ENCODE measurements at places on chromosomes 5 and 9.

DNA sequence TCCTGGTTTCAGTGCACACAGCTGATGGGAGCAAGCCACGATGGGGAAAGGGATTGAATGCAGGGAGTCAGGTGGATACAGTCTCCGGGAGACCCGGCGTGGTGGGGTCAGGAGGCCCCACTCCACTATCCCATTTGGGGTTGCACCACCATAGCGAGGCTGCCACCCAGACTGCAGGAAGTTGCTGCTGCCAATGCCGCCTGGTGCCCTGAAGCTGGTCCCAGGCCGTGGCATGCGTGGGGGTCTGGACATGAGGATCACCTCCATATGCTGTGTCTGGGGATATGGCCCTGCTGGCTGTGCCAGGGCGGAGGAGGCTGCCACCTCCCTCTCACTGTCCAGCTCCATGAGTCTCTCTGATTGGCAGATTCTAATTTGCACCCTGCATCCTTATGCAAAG is 45.3 kb downstream of the COL5A1 start:
- no peak for DNase-seq

DNA sequence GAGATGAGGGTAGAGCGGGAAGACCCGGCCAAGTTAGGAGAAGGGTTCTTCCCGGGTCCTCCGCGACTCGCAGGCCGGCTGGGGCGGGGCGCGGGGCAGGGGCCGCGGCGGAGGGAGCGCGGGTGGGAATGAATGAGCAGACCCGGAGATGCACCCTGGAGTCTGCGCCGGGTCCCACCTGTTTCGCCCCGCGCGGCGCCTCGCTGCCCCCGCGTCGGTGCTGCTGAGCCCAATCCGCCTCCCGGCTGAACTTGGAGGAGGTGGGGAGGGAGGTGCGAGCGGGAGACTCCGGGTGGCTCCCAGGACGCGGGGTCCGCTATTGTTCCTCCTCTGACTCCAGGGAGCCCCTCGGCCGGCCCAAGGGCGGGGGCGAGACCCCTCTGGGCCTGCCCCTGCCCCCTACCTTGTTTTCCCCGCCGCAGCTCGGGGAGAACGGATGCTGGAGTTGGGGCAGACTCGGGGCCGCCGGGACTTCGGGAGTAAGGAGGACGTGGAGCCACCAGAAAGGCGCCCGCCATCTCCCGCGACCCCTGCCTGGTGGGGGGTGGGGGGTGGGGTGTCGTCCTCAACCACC is 659 bp downstream of the RAI14 start:
- DNase-seq = no peak

DNA sequence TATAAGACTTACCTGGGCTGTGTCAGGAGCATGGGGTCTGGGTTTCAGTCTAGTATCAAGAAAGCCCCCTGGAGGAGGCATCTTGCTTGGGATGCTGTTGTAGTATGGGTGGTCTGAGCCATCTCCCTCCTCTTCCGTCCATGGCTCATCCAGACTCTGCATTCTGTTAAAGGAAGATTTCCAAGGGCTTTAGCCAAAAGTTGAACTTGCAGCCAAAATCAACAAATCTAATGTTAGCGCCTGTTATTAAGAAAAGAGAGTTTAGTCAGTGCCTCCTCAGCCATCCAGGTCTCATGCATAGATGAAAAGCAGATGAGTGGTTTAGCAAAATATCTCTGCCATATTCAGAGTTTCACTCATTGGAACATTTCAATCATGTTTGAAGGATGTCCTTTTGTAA is 55.6 kb downstream of the S1PR3 start:
- DNase-seq = no peak

GRCh38 chr9:132804576-132805295 is 73.3 kb downstream of the AK8 start:
- DNase-seq = no peak

- DNase-seq = no peak
Observed at GRCh38 chr5:65818592-65818991, 96.6 kb downstream of the NLN start.

DNA sequence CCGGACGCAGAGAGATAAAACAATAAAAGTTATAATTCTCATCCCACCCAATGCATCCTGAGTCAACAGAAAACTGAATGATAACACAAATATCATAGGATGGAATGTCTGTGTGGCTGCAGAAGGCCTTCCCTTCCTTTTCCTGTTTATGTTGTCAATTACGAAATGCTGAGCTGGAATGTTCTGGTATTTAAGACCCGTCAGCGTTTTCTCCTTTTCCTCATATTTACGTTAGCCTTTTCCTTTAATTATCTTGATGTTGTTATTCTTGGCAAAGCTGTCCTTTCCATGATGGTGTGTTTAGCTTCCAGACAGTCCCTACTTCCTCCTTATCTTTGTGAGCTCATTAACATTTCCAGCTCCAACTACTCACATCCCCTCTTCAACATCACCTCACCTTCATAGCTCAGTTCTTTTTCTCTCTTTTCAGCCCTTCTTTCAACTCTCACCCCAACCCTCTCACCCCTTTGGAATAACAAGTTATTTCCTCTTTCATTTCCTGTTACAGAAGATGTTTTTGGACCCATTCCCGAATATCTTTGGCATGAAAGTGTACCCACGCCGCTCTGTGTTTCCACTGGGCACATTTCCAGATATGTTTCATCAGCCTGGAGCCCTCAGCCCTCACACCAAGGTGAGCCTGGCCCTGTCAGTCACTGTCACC is 221.6 kb downstream of the NR2F1-AS1 start:
- no peak for DNase-seq

GRCh38 chr9:122307925-122308324 is 43.2 kb downstream of the MRRF start:
- DNase-seq = no peak

DNA sequence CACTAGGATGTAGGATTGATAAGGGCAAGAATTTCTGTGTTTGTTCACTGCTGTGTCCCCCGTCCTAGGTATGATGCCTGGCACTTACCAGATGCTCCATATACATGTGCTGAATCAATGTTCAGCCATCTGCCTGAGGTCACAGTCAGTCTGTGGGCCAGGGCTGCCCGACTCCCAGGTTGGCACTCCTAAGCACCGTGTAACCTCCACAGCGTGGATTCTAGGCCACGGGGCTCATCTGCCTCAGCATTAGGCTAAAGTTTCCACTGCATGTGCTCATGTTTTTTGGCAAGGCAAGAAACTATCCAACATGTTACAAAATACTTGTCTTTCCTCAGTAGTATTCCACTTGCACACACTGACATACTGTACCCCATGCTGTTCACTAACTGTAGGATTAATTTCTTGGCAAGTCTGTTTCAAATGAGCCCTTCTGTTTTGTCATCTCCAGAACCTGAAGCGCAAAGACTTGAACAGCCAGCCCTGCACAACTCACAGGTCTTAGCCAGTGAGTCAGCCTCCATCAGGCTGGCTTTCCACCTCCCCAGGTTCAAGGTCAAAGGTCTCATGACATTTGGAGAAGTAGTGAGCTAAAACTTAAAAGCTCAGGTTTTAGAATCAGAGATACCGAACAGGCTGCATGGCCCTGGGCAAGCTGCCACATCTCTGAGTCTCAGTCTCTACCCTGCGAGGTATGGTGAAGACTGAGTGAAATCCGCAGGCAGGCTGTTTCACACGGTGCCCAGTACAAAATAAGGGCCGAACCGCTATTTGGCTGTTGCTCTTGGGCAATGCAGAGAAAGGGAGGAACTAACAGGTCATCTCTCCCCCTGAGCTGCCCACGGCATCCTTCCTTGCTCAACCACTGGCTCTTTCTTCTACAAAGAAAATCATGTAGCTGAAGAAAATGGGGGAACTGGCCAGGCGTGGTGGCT is 7.2 kb downstream of the TOR1A start:
- no peak for DNase-seq

GRCh38 chr5:161274951-161275350 is 271.6 kb downstream of the GABRB2 start:
- no peak for DNase-seq

DNA sequence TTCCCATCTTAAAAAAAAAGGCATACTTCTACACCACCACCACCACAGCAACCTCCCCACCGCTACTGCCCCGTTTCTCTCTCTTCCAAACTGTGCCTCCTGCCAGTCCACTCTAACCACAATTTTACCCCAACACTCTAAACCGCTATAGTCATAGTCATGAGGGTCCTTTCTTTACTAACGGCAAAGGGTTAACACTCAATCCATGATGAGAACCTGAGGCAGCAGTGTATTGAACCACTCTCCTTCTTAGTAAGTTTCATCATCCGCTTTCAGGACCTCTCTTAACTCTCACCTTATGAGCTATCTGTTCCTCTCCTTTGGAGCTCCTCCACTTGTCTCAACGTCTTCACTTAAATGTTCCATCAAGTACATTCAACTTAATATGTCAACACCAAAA is 34.0 kb downstream of the IDNK start:
- DNase-seq = no peak

GRCh38 chr9:91935066-91935749 is 14.8 kb downstream of the ROR2 start:
- no peak for DNase-seq

GRCh38 chr5:137710086-137710485 is 25.8 kb downstream of the KLHL3 start:
- DNase-seq = no peak

DNA sequence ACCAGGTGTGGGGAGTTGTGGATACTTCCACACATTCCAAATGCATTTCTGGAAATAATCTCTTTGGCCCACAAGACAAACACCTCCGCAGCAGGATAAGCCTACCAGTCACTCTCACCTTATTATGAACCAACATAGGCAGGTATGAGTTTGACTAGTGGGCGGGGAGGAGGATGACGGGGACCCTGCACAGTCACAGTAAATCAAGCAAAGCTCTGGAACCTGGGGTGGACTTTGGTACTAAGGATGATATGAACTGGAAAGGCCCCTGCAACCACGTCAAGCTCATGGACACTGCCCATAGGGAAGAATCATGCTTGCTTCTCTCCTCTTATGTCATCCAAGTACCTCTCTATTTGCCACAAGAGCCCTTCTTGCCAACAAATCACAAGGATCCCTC is 259.4 kb downstream of the HSPA4 start:
- no peak for DNase-seq

- DNase-seq = no peak
Observed at GRCh38 chr5:113057557-113057984, 81.0 kb downstream of the DCP2 start.

DNA sequence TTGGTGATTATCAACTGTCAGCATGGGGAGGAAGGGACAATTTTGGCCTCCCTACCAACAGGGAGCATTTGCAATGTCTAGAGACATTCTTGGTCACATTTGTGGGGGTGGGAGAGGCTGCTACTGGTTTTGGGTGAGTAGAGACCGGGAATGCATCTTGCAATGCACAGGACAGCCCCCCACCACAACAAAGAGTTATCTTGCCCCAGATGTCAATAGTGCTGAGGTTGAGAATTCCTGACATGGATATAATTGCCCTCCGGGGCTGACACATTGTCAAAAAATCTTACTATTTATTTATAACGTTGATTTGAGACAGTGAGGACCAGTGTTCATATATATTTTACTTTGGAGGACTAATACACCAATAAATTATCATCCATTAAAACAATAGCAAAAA is 316.1 kb downstream of the PSAT1 start:
- no peak for DNase-seq

GRCh38 chr5:174504266-174504726 is 220.1 kb upstream of the MSX2 start:
- DNase-seq = no peak

DNA sequence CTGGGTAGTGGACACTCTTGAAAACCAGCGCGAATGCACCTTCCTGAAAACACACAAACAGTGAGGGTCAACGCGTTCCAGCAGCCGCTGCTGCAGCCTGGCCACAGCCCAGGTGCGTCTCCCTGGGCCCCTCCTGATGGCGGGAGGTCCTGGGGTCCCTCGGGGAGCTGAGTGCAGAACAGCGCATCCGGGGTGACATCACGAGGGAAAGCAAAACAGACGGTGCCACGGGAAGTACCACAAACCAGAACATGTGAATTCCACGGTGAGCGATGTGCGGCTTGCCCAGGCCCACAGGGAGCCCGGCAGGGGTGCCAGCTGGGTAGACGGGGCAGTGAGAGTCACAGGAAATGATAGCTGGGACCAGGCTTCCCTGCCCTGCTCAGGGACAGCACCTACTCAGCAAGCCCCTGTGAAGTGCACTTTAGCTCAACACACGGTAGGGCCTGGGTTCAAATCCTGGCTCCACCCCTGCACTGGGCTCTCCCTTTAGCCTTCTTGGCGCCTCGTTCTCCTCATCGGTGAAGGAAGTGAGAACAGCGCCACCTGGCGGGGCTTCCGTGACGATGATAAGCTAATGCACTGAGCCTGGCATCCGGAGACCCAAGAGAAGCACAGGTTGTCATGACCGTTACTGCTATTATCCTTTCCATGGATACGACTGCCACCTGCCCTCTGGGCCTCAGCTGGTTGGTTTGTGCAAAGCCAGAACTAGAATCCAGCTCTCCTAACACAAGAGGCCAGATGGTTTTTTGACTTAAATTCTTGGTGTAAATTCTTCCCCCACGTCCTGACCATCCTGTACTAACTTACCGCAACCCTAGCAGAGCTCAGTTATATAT is 24.6 kb downstream of the GFPT2 start:
- peak; percentile 74 for DNase-seq

GRCh38 chr5:100026606-100027005 is 508.6 kb upstream of the FAM174A start:
- DNase-seq = no peak

- no peak for DNase-seq
Observed at GRCh38 chr5:42842921-42843641, 31.4 kb upstream of the SELENOP start.

DNA sequence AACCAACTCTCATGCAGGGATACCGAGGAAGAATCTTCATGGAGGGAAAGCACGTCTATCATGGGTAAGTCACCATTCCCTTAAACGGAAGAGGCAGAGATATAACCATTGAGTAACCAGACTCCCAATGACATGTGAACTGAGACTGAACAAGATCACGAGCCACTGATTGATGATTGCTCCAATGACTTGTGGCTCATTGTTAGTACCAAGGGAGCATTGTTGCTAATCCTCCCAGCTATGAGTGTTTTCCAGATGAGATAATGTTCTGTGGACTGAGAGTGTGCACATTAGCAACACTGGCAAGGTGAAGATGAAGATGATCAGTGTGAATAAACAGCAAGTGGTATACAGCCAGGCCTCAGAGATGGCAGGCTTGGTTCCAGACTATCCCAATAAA is 219.2 kb upstream of the MAP3K1 start:
- no peak for DNase-seq

GRCh38 chr5:93360436-93361088 is 220.5 kb downstream of the NR2F1-AS1 start:
- no peak for DNase-seq

DNA sequence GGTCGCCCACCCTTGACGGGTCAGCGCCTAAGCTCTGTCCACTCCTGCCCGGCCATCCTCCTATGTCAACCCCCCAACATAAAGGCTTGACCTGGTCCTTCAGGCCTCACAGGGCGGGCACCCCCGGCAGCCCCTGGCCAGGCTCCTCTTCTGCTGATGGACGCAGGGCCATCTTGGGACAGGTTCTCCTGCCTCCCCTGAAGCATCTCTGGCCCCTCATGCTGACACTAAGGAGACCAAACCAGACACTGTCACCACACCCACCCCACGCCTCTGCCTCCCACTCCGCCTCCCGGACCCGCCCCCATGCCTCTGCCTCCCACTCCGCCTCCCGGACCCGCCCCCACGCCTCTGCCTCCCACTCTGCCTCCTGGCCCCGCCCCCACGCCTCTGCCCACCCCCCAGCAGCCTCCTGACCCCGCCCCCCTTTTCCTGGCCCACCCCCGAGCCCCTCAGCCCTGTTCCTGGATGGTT is 6.8 kb downstream of the OBP2A start:
- DNase-seq = no peak

GRCh38 chr5:78690253-78690972 is 41.8 kb upstream of the LHFPL2 start:
- DNase-seq = no peak

GRCh38 chr5:68251804-68252522 is 36.4 kb downstream of the PIK3R1 start:
- no peak for DNase-seq
